EH (cell line): ENCODE measurements at places on chromosomes 3 and 15.

DNA sequence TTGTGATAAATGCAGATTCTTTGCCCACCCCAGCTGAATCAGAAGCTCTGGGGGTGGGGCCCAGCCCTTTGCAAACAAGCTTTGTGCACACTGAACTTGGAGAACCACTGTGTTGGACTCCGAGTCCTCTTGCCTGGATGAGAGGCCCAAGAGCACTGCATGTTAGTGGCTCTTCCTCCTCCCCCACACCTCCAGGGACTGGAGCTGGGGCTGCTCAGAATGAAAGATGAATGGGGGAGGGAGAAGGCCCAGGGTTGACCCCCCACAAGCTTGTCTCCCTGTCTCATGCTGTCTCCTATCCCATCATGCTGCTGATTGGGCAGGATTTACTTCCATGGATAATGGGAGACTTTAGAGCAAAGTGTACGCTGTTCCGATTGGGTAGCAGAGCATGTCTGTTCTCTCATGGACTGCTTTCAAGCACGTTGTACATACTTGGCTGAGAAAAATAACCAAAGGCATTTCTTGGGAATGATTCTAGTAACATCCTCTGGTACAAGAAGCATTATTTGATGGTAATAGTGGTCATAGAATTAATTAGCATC lies 99.6 kb downstream of the PGPEP1L start:
- DNase-seq: no peak

DNA sequence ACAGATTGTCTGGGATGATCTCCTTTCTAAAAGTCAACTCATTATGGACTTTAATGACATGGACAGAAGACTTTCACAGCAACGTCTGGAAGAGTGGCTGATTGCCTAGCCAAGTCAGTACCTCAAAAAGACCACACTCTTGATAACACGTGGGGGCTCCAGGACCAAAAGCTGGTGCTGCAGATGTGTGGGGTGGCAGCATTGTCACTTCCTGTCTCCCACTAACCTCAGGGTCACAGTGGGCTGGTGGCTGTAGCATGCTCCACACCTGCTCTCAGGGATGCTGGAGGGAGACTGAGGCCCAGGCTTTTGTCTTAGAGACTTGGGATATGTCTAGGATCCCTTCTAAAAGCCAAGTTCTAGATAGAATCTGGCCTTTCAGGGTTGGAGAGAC lies 118.1 kb downstream of the APBA2 start:
- DNase-seq: no peak

DNA sequence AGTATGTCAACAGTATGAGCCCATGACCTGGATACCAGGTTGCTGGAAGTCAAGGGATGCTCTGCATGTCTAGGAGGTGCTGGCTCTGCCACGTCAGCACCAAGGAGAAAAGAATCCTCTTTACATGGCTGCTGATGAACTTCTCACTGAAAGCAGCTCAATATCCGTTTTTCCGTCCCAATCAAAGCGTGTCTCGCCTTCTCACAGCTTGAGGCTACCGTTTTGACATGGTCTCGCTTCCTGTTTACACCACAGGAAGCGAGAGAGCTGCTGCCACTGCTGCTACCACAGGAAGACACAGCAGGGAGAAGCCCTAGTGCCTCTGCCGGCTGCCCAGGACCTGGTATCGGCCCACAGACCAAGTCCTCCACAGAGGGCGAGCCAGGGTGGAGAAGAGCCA lies 27.3 kb downstream of the STARD5 start:
- DNase-seq: no peak

DNA sequence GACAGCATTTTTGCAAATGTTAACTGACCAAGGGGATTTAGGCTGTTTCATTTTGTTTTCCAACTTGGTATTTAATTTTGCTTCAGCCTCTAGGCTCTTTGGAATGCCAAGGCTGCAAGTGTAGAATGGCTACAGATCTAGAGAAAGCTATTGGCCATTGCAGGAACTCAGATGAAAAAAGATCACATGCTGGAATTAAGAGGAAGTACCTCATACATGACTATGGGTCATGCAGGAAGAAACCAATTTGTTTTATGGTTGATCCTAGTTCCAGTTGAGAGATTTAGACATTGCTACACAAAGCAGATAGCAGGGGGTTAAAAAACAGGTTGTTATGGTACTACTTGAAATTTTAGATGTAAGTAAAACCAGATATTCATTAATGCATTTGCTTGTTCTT lies 12.7 kb upstream of the CLDN16 start:
- no peak for DNase-seq

GRCh38 chr3:164155400-164155799 lies 922.9 kb downstream of the SI start:
- no peak for DNase-seq

- no peak for DNase-seq
Observed at GRCh38 chr15:99961011-99961441, 227.8 kb upstream of the LYSMD4 start.

DNA sequence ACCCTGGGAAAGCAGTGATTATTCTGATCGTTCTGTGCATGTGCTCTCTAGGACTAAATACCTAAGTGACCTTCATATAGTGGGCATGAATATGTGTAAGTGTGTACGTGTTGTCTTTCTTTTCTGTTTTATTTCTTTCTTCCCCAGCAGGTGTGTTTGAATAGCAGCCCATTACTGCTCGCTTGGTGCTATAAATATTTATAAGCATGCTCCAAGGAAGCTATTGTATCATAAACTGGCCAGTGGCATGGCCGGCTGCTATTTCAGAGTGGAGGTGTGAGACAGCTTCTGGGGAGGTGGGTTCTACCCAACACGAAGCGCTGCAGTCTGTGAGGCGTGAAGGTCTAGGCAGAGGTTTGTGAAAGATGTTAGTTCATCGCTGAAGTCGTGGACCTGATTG lies 641.8 kb downstream of the NTRK3 start:
- DNase-seq: no peak

DNA sequence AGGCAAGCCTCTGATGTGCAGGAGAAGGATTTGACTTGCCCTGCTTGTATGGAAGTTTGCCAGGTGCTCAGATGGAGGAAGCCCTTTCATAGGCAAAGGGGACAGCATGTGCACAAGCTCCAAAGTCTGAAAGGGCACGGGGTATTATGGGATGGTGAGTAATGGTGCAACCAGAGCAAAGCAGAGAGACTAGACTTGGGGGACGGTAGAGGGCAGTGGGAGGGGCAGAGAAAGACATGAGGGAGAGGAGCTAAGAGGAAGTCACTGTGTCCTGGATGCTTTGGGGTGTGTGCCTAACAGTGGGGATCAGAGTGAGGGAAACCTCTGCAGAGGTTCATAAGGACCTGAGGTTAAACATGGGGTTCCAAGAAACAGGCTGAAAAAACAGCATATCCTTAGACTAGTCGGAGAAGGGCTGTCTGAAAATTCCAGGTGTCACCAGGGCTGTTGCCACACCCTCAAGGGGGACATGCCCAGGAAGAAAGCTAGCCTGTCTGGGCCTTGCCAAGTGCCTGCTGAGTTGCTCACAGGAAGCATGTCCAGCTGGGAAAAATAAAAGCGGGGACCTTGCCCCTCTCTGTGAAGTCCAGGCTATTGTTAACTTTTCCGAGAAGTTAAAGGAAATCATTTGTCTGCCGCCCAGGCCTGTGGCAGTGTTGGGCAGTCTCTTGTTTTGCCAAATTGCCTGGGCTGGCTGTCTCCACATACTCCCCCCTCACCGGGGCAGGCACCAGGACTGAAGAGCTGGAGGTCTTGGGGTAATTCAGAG lies 47.1 kb downstream of the HRH1 start:
- DNase-seq: peak; percentile 73

- no peak for DNase-seq
Observed at GRCh38 chr3:85851071-85851470, 892.3 kb downstream of the CADM2 start.

- no peak for DNase-seq
Observed at GRCh38 chr3:178823591-178824246, 247.9 kb downstream of the ZMAT3 start.

DNA sequence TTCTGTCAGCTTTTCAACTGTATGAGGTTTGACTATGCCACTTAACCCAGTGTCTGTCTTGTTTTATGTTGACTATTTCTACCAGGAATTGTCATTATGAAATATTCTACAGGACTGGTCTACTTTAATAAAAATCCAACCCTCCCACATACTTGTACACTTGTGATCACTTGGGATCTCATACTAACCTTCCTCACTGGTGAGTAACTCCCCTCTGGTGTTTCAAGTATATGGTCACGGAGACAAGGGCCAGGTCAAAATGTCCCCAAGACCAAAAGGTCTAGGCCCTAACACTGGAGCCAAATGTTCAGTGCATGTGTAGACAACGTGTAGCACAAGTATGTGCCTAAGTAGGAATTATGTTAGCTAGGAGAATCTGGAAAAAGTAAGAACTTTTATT lies 122.7 kb upstream of the TJP1 start:
- DNase-seq: no peak

DNA sequence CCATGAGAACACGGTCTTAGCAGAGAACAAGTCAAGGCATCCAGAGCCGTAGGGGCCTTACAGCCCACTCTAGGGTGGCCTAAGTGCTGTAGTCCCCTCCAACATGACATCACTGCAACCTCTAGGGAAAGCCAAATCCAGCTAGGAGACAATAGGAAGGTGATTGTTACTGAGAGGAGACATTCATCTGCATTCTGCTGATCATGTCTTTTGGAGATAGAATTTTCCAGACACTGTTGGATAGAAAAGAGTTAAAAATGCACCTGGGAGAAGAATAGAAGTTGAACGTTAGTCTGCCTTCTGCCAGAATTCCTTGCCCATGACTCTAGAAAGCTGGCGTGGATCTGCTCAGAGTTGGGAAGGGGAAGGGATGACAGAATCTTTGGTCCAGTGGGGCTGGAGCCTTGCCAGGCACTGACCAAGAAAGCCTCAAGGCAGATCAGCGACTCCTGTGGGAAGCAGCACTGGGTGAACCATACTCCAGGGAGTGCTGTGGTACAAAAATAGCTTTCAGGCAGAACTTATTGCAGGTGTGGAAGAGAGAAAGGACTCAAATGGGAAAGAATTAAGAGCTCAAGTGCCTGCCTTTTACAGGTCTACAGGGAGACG lies 44.8 kb upstream of the RAF1 start:
- DNase-seq: peak; percentile 96

GRCh38 chr3:129166579-129167332 lies 5.9 kb upstream of the ISY1 start:
- DNase-seq: no peak

- DNase-seq: peak; percentile 5
Observed at GRCh38 chr15:25136119-25136518, 181.3 kb downstream of the SNRPN start.

DNA sequence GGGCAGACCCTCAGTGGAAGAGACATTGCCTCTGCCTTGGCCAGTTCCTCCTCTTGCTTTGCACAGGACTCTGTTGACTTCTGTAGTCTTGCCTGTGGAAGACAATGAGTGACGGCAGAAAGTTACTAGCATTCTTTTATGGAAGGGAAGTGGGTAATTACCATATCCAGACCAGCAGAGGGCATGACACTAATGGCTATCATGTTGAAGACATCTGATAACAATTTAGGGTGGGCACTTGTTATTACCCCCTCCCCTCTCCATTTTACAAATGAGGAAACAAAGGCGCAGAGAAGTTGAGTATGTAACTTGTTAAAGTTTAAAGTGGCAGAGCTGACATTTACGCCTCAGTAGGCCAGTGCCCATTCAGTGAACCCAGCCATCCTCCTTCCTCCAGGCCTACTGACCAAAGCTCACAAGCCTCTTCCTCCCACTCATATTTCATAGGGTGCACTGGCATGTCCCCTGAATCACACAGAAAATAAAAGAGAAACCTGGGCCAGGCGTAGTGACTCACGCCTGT lies 48.2 kb upstream of the FMN1 start:
- peak; percentile 30 for DNase-seq
